Neural crest cell (in vitro differentiated cells): ENCODE measurements at places on chromosomes 12 and 14.

DNA sequence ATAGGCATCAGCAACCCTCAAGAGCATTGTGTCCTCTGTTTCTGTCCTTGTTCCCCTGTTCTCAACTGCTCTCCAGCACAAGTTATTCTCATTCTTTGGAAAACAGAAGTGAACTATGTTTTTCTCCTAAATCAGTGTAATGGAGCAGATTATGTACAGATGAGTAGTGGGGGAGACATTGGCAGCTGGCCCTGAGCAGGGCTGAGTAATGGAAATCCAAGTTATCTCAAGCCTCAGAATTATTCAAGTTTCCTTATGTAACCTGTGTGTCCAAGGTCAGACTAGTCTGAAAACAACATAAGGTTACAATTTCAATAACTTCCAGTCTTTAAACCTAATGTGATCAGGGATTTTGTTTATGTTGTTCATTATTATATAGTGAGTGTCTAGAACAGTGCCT is 116.1 kb upstream of the FUT8 start:
- DNase-seq = no peak

DNA sequence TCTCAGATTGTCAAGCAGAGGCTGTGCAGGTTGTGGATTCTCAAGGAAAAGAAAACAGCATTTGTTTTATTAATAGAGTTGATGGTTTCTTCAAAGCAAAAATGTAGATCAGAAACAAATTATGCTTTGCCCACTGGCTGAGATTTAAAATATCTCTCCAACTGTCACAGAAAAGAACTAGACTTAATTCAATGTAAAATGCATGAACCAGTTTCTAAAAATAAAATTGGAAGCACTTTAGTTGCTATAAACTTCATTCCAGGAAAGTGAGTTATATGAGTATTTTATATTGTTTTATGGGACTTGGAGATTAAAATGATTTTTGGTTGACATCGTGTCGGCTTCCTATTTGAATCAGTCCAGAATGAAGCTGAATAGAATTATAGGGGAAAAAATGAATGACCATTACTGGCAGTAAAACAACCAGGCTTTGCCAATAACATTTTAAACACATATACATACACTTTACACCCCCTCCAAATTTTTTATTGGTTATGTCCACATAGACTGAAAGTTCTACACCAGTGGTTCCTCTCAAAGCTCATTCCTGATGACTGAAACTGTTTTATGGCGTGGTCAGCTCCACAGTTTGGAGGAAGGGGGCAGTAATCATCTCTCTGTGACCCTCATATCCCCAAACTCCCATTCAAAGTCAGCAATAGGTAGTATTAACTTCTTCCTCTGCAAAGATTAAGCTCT is 55.5 kb upstream of the DAAM1 start:
- DNase-seq = no peak

GRCh38 chr12:14086838-14087237 is 105.4 kb upstream of the GRIN2B start:
- DNase-seq = no peak

GRCh38 chr12:57299514-57300016 is 48.6 kb upstream of the STAC3 start:
- DNase-seq = no peak
